ENCODE measurements at places on chromosomes 5 and 9.

DNA sequence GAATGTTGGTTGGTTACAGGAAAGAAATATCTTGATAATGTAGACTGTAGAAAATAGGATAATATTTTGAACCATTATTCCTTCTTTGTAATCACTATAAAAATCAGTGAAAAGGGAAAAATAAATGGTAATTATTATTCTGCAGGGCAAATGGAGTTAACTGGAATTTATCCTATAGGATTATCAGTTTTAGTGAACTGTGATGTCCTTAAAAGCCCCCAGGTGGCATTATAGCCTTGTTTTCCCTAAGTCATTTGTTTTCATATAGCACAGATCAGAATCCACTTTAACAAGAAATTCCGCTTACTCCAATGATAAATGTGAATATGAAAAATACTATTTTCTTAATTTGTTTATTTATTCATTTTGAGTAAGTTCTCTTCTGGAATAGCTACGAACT lies 26.2 kb upstream of the WDR41 start:
- DNase-seq: no peak

GRCh38 chr9:81191222-81191621 lies 498.1 kb downstream of the TLE1 start:
- DNase-seq: no peak

GRCh38 chr5:6194906-6195612 lies 183.3 kb downstream of the MED10 start:
- no peak for DNase-seq

DNA sequence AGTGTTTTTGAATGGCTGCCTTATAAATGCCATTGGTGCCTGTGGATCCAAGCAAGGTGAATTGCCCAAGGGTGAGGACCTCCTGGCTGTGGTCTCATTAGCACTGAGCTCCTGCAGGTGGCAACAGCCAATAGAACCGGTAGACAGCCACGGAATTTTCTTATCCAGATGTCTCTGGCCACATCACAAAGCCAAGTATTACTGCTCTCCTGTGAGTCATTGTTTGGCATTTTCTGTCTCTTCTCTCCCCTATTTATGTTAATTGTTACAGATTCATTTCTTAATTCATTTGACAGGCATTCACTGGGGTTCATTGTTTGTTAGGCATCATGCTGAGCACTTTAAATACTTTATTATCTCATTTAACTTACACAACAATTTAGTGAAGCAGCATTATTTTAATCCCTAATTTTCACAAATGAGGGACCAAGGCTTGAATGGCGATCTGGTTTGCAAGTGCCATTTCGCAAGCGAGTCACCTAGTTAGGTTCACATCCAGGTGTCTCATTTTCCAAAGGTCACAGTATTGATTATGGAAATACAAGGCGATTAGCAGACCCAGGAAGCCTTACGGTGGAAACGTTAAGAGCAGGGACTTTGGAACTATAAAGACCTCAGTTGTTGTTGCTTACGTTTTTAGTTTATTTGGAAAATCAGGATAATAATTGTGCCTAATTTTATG lies 58.2 kb upstream of the DPYSL3 start:
- no peak for DNase-seq

- no peak for DNase-seq
These were observed 271.3 kb downstream of the ZSWIM6 start for GRCh38 chr5:61603211-61603908.

GRCh38 chr9:118596374-118597015 lies 772.7 kb downstream of the BRINP1 start:
- DNase-seq: no peak

DNA sequence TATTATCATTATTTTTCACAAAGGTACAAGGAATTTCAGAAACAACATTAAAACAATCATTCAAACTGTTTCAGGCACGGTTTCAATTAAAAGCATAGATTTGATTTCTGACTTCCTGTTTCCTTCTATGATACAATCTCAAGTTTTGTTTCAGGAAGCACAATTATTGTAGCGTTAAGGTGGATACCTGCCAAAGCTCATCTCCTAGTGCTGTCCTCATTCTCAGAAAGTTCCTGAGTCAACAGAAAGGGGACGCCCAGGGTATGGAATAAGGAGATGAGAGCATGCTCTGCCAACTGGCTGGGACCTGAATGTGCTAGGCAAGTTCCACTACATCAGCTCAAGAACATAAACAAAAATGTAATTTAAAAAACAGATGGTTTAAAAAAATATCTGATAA lies 2.0 kb upstream of the TRIM14 start:
- DNase-seq: no peak

DNA sequence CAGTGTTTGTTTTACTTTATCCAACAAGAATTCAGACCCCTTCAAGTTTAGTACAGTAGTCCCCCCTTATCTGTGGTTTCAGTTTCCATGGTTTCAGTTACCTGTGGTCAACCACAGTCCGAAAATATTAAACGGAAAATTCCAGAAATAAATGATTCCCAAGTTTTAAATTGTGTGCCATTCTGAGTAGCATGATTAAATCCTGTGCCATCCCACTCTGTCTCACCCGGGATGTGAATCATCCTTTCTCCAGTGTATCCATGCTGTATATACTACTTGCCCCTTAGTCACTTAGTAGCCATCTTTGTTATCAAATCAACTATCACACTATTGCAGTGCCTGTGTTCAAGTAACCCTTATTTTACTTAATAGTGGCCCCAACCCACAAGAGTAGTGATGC lies 153.8 kb upstream of the RASA1 start:
- DNase-seq: no peak

- DNase-seq: no peak
These were observed 105.7 kb upstream of the MEGF10 start for GRCh38 chr5:127184851-127185250.

- no peak for DNase-seq
These were observed 1509.7 kb downstream of the MAT2B start for GRCh38 chr5:165015126-165015525.

DNA sequence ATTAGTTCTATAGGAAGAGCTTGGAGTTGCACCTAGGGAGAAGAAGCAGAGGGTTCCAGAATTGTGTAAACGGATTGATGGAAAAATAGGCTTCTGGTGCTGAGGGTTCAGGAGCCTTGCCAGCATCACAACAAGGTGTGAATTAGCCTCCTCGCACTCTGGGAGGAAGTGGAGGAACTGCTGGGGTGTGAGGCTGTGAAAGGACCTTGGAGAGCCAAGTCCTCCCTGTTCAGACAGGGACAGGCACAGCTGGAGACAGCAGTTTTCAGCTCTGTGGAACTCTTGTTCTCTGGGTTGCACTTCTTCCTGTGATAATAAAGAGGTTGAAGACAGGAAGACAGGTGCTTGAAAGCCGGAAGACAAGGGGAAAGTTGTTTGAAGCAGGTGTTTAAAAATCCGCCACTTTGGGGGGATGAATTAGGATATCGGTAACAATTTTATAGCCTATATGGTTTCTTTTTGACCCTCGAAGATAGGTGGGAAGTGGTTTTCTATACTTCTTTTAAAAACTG lies 22.6 kb downstream of the DAPK1 start:
- no peak for DNase-seq

GRCh38 chr9:112097712-112098688 lies 77.1 kb downstream of the SUSD1 start:
- DNase-seq: no peak

DNA sequence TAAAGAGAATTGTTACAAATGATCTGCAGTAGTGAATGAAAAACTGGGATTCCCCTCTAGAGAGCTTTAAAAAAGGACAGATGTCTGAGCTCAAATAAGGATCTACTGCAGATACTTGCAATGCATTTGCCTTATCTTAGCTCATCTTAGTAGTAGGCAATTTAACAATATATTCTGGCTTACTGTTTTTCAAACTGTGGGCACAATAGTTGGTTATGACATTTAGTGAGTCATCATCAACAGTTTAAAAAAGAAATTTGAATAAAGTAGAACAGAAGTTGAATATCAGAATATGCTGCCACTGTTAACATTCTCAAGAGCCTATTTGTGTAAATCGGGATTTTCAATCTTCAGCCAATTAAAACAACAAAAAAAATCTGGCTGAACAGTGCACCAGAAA lies 6.7 kb upstream of the CAST start:
- DNase-seq: no peak

- DNase-seq: no peak
These were observed 74.2 kb upstream of the SPOCK1 start for GRCh38 chr5:137573376-137573775.

GRCh38 chr5:66538531-66538930 lies 57.7 kb upstream of the MAST4 start:
- no peak for DNase-seq

DNA sequence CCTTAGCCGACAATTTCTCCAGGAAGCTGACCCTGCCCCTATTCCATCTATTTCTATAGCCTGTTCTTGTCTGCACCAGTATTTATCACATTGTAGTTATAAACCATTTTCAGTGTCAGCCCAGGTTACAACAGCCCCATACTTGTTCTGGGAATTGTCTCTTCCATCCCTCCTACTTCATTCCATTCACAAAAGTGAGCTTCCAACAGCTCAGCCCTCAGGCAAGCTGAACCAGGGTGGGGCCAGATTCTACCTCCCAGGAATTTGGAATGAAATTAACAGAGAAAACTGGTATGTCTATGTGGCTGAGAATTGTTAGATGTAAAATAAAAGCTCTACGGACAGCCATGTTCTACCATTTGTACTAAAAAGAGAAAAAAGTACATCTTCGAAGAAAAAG lies 36.1 kb downstream of the STRBP start:
- no peak for DNase-seq

DNA sequence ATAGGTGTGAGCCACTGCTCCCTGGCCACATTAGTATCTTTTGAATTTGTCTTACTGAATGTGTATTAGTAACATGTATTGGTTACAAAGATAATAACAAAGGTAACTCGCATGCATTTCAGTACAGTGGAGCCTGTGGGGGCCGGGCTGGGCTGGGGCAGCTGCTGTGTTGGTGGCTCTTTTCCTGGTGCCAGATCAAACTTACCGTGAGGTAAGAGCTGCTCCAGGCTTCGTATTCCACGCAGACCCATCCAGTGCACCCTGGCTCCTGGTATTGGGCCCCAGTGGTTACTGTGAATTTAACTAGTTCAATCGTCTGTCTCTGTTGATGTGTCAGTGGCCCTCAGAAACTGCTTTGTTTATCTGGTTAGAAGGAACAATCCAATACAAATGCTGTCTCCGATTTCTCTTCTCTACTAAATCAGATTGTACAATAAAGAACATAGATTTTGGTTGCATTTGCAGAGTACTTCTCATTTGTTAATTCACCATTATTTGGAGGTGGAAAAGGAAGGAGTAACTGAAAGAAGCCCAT lies 15.6 kb downstream of the PRRC2B start:
- DNase-seq: no peak

DNA sequence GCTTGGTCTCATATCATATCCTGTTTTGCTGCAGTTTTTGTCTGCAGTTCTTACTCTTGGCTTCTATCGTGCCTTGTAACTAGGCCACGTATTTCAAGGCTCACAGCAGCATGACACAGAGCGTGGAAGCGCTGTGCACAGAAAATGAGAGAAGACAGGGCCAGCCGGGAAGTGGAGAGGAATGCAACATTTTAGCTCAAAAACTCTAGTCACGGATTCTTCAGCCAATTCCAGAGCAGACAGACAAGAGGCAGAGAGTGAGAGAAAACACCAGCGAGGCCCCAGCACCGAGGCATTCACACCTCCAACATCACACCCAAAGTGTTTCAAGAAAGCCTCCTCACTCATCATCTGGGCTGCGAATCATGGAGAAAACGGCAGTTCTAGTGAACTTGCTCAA lies 160.8 kb downstream of the DNAH5 start:
- no peak for DNase-seq

GRCh38 chr5:74016373-74016772 lies 390.4 kb downstream of the ARHGEF28 start:
- DNase-seq: no peak

- no peak for DNase-seq
These were observed 29.3 kb upstream of the CRB2 start for GRCh38 chr9:123326662-123327093.

- no peak for DNase-seq
These were observed 234.8 kb upstream of the ELL2 start for GRCh38 chr5:96196407-96196806.

DNA sequence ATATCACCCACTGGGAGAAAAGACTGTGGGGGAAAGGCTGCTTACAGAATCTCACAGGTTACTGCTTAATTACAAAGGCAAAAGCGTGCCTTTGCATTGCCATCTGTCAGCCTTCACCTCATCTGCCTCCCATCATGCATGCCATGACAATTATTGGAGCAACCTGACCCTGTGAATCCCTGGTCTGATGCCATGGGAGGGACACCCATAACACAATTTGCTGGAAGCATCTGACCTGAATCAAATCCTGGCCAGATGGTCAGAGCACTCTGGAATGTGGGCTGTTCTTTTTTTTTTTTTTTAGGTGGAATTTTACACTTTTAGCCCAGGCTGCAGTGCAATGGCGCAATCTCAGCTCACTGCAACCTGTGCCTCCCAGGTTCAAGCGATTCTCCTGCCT lies 11.6 kb upstream of the RETREG1 start:
- DNase-seq: no peak

- DNase-seq: no peak
These were observed 1.3 kb upstream of the PARP8 start for GRCh38 chr5:50665091-50665490.

GRCh38 chr5:39691993-39692392 lies 267.2 kb upstream of the DAB2 start:
- no peak for DNase-seq

DNA sequence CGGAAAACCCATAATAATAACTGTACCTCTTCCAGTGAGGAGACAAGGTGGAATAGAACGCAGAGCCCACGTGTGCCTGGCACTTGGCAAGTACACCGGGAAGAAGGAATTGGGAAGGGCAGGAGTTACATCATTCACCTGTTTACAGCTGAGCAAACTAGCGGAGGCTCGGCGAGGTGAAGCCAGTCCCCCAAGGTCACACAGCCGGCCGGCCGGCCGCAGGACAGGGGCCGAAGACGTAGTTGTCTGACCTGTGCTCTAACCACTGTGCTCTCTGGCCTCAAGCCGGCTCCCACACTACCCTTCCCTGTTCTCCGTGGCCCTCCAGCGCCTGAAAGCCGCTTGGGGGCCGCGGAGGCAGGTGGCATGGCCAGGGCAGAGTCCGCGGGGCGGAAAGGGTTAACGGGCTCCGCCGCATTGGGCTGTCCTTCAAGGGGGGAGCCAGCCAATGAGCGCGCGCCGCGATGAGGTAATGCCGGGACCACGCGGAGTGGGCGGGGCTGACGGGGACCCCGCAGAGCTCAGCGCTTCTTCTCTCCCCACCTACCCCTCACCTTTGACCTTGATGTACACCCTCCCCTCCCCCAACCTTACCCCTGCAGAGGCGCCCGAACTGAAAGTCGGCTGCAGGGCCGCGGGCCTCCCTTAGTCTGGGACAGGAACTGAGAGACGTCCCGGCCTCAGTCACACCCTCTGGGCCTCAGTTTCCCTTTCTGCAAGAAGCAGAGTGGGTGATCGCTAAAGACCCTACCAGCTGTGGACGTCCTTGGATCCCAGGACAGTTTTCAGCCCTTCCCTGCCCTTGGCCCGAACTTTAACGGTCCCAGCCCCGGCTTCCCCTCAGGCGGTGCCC lies 125.1 kb downstream of the C9orf50 start:
- no peak for DNase-seq
